ENCODE measurements at places on chromosomes 5 and 9.

GRCh38 chr5:115544043-115544435 is 536 bp downstream of the FEM1C start:
- peak; percentile 23 for DNase-seq

GRCh38 chr9:113946496-113947115 is 70.5 kb downstream of the ZNF618 start:
- DNase-seq = peak; percentile 11

DNA sequence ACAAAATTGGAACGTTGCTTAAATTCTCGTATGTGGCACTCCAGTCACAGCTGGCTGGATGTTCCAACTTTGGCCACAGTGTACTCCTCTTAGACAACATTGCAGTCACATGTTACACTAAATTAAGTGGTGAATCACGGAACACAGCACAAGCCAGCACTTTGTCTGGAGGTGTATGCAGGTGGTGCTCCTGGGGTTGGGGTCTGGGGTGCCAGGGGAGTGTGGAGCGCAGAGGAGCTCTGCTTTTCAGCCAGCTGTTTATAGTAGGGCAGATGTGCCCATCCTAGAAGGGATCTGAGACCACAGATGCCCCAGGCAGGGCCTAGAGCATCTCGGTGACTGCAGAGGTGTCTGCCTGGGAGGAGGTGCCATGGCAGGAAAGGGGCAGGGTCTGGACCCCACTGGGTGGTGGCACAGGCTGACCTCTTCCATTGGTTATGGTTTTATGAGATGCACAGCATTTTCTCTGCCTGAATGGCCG is 82.6 kb downstream of the WNK2 start:
- DNase-seq = no peak

GRCh38 chr9:133472753-133473378 is 6.0 kb downstream of the SLC2A6 start:
- no peak for DNase-seq

Measured in SK-N-DZ (cell line).